ENCODE measurements at places on chromosomes 2 and 18.

GRCh38 chr2:41873102-41874031 lies 174.5 kb upstream of the PKDCC start:
- DNase-seq = no peak

- no peak for DNase-seq
Observed at GRCh38 chr2:43196768-43197587, 29.4 kb downstream of the ZFP36L2 start.

DNA sequence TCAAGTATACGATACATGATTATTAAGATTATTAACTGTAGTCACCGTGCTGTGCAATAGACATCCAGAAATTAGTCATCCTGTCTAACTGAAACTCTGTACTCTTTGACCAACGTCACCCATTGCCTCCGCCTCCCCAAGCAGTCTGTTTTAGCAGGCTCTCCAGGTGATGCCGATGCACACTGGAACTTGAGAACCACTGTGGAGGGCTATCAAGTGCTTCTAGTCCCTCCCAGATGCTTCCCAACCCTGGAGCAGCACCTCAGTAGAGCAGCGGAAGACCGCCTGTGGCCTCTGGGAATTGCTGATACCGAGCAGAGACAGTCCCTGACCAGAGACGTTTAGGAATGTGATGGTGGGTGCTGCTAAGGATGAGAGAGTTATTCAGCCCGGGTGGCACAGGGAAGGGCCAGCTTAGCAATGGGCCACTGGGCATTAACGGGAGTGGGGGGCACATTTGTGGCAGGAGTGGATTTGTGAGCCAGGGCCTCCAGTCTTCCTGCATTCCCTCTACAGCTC lies 50.7 kb downstream of the LIPG start:
- DNase-seq = no peak

DNA sequence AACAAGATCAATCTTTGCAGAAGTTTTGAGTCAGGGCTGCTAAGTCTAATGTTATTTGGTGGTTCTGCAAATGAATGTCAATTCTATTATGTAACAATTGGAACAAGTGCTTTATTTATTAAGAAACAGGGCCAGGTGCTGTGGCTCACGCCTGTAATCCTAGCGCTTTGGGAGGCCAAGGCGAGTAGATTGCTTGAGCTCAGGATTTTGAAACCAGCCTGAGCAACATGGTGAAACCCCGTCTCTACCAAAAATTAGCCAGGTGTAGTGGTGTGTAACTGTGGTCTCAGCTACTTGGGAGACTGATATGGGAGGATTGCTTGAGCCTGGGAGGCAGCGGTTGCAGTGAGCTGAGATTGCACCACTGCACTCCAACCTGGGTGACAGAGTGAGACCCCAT lies 13.2 kb upstream of the RNF103 start:
- no peak for DNase-seq

- DNase-seq = no peak
Observed at GRCh38 chr2:127072396-127072795, 34.6 kb downstream of the BIN1 start.

GRCh38 chr2:46167924-46168323 lies 129.3 kb upstream of the EPAS1 start:
- no peak for DNase-seq

DNA sequence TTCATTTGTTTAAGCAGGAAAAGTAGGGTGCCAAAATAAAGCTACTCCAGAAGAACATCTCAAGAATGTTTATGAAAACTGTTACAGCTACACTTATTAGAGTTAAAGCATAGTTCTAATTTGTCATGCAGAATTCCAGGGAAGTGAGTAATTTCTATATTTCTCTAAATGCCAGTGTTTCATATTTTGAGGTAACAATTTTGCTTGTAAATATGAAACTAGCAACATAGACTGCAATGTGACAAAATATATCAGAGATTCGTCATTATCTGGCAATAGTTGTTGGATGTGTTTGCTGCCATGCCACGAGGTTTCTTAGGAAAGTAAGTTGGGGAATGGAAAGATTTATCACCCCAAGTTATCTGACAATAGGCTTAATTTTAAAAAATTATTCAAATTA lies 424.1 kb upstream of the ZEB2 start:
- no peak for DNase-seq

DNA sequence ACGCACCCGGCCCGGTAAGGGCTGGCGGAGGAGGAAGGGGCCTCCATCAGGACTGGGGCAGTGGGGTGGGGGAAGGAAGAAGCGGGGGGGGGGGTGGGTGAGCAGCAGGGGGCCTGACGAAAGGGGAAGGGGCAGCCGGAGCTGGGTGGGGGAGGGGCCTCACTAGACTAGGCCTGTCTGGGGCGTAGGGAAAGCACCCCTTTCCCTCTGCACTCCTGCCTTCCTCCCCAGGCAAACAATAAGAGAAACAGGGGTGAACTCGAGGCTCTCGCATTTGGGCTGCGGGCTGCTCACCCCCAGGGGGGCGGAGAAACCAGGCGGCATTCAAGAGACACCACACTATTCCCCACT lies 82.7 kb upstream of the POMC start:
- no peak for DNase-seq

- DNase-seq = peak; percentile 11
Observed at GRCh38 chr2:202034249-202035088, 814 bp downstream of the FZD7 start.

DNA sequence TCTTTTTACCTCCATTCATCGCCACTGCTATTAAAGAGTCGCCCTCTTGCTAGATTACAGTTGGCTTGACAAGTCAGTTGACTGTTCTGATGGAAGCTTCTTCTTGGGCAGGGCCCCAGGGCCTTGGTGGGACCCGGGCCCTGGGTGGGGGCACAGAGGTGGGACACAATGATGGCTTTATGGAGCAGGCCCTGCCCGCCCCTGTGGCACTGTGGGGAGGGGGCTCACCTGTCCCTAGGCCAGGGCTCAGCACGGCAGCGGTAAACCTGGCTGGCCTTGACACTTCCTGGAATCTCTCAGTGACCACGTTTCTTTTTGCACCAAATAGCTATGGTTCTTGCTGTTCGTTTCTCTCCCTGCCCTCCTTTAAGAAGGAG lies 4.9 kb upstream of the HS6ST1 start:
- no peak for DNase-seq

DNA sequence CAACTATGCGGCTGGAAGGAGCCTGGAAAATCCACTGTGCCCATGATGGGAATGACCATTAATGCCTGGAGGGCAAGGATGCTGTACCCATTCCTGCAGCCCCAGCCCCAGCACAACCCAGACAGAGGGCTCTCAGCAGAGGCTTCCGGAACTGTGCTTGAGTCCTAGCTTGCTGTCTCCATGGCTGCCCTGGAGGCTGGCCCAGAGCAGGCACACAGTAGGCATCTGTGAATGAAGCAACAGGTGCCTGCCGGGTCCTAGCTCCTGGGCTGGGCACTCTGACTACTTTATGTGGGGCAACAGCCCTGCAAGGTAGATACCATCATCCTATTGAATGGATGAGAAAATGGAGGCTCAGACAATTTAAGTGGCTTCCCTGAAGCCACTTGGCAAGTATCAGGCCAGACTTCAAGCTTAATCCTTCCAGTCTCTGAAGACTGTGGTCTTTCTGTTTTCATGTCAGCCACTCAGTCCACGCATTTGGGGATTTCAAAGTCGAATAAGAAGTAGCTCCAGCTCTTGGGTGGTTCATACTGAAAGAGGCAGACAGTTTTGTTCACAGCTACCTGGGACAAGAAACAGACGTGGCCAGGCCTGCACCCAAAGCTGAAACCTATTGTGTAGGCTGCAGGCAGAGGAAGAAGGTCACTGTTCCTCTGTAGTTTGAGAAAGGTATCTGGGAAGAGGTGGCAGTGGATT lies 237.5 kb downstream of the ZBTB7C start:
- no peak for DNase-seq

DNA sequence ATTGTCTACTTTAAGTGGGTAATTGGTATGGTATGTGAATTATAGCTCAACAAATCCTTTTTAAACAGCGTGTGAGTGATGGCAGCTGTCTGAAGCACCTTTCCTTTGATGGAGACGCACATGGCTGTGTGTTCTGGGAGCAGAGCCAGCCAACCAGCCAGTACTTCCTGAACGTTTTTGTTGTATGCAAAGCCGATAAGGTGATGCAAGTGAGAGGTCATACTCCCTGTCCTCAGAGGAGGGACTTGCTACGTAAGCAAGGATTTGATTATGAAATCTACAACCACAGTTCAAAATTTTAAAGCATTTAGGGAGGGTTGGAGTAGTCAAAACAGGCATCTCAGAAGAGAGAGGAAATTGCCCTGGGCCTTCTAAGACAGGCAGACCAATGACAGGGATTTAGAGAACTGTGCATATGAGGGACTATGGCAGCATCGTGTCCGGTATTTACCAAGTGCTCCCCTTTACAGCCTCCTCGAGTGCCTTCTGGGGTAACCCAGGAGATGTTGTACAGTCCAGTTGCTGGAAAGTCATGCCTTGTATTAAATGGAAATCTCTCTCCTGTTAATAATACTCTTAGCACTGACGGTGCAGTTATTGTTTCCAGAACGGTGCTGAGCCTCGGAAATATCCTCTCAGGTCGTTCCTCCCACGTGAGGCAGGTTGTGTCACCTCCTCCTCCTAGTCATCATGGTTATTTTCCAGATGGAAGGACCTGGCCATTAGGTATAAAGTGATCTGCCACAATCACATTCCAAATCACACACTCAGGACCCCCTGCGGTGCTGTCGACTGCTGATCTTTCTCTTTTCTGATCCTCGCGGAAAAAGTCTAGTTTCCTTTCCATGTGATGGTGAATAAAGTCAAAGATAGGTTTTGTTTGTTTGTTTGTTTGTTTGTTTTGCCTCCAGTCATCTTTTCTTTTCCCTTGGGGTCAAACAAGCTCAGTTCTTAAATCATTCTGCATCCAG lies 28.4 kb downstream of the ARHGEF4 start:
- DNase-seq = no peak

- DNase-seq = no peak
Observed at GRCh38 chr2:206387808-206388207, 55.5 kb upstream of the ADAM23 start.

GRCh38 chr2:134120406-134120732 lies 133.5 kb upstream of the MGAT5 start:
- no peak for DNase-seq

- DNase-seq = no peak
Observed at GRCh38 chr18:22188559-22189267, 19.3 kb downstream of the GATA6 start.

- no peak for DNase-seq
Observed at GRCh38 chr2:195711478-195711877, 54.5 kb downstream of the SLC39A10 start.
